GM12878 (cell line): ENCODE measurements at places on chromosomes 11 and 22. TPM values are rescaled to one million over a fixed set of nuclear protein-coding genes. Genes with fewer than 3 reads are reported as not detected.

The GRAP2 gene
- 68.8 and 77.8 TPM in 2 replicates for total RNA-seq

The TREH gene
- not detected in 2 replicates for total RNA-seq

GRCh38 chr11:8251616-8252295 lies 11.9 kb downstream of the LMO1 start:
- H3K4me3 ChIP-seq, result no peak overlapping the region
- no peak overlapping the region for H3K27ac ChIP-seq
- peaks cover 5% of the 10 kb centered on the region; the same call in 1 of the 2 replicates for H3K27me3 ChIP-seq
- H3K4me1 ChIP-seq, result no peaks in the 10 kb centered on the region

DNA sequence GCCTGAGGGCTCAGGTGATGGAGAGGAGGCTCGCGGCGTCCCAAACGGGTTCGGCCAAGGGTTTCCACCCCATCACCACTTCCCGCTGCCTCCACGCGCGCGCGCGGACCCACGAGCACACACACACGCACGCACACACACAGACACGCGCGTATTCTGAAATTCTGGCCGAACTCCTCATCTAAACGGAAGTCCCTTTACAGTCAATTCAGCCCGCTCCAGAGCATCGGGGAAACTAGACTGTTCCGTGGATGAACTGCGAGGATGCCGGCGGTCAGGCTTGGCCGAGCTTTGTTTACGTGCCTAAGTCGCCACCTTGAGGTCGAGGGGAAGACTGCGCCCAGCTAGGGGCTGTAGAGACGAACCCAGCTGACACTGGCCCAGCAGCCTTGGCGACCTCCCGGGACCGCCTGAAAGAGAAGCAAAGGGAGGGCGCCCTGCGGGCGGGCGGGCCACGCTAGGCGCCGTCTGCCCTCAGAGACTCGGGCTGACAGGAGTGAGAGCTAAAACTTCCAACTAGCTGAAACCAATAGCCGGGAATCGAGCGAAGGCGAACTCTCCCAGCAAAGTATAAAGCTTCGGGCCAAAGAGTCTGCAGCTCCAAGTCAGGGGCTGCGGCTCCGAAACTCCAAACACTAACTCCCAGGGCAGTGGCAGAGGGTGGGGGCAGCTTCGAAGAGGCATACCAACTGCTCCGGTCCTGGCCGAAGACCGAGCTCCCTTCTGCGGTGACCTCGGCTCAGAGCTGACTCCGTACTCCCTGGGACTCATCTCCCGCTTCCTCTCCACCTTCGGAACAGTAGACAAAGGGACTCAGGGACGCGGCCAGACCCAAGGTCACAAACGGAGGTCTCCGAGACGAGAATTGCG lies 124.7 kb upstream of the C11orf58 start:
- H3K27ac ChIP-seq, result no peak overlapping the region
- H3K4me3 ChIP-seq, result no peak overlapping the region
- no peaks in the 10 kb centered on the region for H3K4me1 ChIP-seq
- no peaks in the 10 kb centered on the region for H3K36me3 ChIP-seq
- DNase-seq, result no peak

The FDX1 gene
- 8.1 and 9.4 TPM in 2 replicates for total RNA-seq

GRCh38 chr11:95108671-95109551 lies 19.3 kb downstream of the ENDOD1 start:
- H3K27me3 ChIP-seq, result no peaks in the 10 kb centered on the region
- no peak for DNase-seq
- no peak overlapping the region for H3K4me3 ChIP-seq
- no peak overlapping the region for H3K27ac ChIP-seq

The INPP5J gene
- 1.9 and 2.6 TPM in 2 replicates for total RNA-seq

- no peak overlapping the region for H3K27ac ChIP-seq
- no peak overlapping the region for H3K4me3 ChIP-seq
- no peaks in the 10 kb centered on the region for H3K4me1 ChIP-seq
- H3K27me3 ChIP-seq, result peaks cover 10% of the 10 kb centered on the region; the same call in 1 of the 2 replicates
- no peak for DNase-seq
- no peaks in the 10 kb centered on the region for H3K36me3 ChIP-seq
These were observed 9.7 kb downstream of the CLMP start for GRCh38 chr11:123185326-123185725.

- no peak overlapping the region for H3K4me3 ChIP-seq
- H3K27ac ChIP-seq, result no peak overlapping the region
- H3K27me3 ChIP-seq, result no peaks in the 10 kb centered on the region
These were observed 274.0 kb downstream of the BRD1 start for GRCh38 chr22:49553518-49554295.

DNA sequence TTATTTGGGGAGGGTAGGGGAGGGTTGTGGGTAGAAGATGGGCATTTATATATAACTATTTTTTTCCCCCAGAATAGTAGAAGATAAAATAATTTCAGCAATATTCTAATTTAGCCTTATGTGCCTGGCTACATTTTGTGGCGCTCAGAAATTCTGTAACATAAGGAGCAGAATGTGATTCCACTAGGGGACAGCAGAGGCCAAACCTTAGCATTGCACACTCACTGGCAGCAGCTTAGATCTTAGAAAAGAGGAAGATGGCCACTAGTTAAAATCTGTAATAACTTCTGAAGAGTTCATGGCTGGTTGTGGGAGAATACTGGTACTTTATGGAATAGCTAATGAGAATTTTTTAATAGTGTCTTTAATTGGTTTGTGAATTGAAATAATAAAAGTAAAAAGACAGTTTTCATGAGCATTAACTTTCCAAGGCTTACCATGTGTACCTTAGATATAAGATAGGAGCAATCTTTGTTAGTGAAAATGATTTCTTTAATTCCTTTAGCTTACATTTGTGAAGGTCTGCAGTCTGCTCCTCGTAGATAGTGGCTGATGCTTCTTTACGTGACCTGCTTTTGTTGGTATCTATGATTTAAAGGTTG lies 33.1 kb downstream of the DDX10 start:
- H3K4me3 ChIP-seq, result no peak overlapping the region
- DNase-seq, result peak; percentile 49
- H3K27ac ChIP-seq, result no peak overlapping the region
- no peaks in the 10 kb centered on the region; the same call in 1 of the 2 replicates for H3K36me3 ChIP-seq
- H3K4me1 ChIP-seq, result 0 out of 2 replicates have a peak, but pooled peaks cover 3% of the 10 kb centered on the region
- no peaks in the 10 kb centered on the region for H3K27me3 ChIP-seq

DNA sequence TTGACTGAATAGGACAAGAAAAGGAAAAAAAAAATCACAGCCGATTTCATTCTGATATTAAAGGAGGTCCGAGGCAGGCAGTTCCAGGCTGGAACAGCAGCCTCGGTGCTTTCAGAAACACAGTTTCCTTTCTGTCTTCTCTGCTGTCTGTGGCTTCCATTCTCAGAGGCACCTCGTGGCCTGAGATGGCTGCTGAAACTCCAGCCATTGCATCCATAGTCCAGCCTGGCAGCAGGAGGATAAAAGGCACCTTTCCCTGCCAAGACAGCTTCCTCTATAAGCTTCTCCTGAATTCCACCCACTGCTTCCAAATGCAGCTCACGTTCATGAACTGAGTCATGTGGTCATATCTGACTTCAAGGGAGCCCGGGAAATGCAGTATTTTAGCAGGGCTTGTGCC lies 390.5 kb downstream of the TBC1D22A start:
- no peak overlapping the region for H3K4me3 ChIP-seq
- no peak overlapping the region for H3K27ac ChIP-seq
- H3K36me3 ChIP-seq, result no peaks in the 10 kb centered on the region; the same call in 1 of the 2 replicates
- no peaks in the 10 kb centered on the region for H3K4me1 ChIP-seq
- no peak for DNase-seq

GRCh38 chr11:6237761-6238302 lies 1.1 kb upstream of the CNGA4 start:
- no peak overlapping the region for H3K4me3 ChIP-seq
- no peak overlapping the region for H3K27ac ChIP-seq
- H3K4me1 ChIP-seq, result no peaks in the 10 kb centered on the region
- no peaks in the 10 kb centered on the region for H3K27me3 ChIP-seq
- no peak for DNase-seq

- H3K4me3 ChIP-seq, result no peak overlapping the region
- no peak for DNase-seq
- H3K36me3 ChIP-seq, result no peaks in the 10 kb centered on the region
- no peaks in the 10 kb centered on the region for H3K27me3 ChIP-seq
- no peak overlapping the region for H3K27ac ChIP-seq
These were observed 281.8 kb upstream of the ANO5 start for GRCh38 chr11:21911061-21911460.

The P2RX6 gene
- total RNA-seq, result 0.13 TPM in 1 of 2 replicates, not detected in the other

- H3K4me3 ChIP-seq, result no peak overlapping the region
- peaks cover 7% of the 10 kb centered on the region for H3K4me1 ChIP-seq
- H3K27me3 ChIP-seq, result no peaks in the 10 kb centered on the region
- no peaks in the 10 kb centered on the region for H3K36me3 ChIP-seq
- no peak for DNase-seq
These were observed 2.6 kb upstream of the FADS3 start for GRCh38 chr11:61893981-61894380.

DNA sequence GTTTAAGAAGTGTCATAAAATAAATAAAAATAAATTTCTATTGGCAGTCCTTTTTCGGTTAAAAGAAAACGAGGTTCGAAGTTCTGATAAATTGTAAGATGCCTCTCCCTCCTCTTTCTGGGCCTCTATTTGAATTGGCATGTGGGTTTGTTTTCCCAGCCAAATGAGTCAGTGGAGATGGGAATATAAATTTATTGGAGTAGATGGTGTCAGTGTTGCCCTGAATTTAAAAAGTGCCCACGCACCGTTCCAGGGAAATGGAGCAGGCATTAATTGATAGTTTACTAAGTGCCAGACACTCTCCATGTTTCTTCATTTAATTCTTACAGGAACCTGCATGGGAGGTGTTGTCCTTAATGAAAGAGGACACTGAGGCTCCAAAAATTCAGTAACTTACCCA lies 119.2 kb downstream of the FEZ1 start:
- no peak overlapping the region for H3K4me3 ChIP-seq
- no peak overlapping the region for H3K27ac ChIP-seq
- no peaks in the 10 kb centered on the region for H3K4me1 ChIP-seq
- peaks cover under 1% of the 10 kb centered on the region for H3K27me3 ChIP-seq
- H3K36me3 ChIP-seq, result no peaks in the 10 kb centered on the region

The SERPIND1 gene
- total RNA-seq, result 0.11 and 0.38 TPM in 2 replicates
